Right forelimb (tissue), 1 donor: ENCODE measurements at places on chromosomes 16 and 17.
A peak's percentile ranks its signal among the peaks of the same experiment; 100 is the strongest.

DNA sequence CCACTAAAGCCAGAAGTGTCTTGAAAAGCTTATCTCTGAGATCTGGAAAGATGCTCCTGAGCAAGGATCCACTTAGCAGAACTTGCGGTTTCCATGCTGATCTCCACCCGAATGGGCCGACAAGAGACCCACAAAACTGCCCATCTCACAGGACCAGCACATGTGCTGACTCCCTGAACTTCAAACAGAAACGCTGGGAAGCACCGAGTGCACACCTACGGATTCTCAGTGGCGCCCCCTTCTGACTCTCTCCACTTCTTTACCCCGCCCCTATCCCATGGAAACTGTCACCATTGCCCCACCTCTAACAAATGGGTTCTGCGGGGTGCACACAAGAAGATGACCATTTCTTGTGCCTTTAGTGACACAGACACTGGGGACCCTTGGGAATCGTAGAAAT lies 21.4 kb downstream of the CDRT4 start:
- DNase-seq, result no peak

GRCh38 chr17:73609060-73609459 lies 35.2 kb downstream of the SDK2 start:
- no peak for DNase-seq

- DNase-seq, result peak; percentile 68
Measured at GRCh38 chr17:49963626-49964302, 5.2 kb upstream of the DLX4 start.

- no peak for DNase-seq
Measured at GRCh38 chr17:50519141-50519834, 11.0 kb downstream of the MYCBPAP start.

GRCh38 chr17:1878419-1879121 lies 48.8 kb downstream of the RPA1 start:
- no peak for DNase-seq

GRCh38 chr16:4257646-4258556 lies 14.9 kb downstream of the TFAP4 start:
- no peak for DNase-seq

GRCh38 chr17:21140911-21141310 lies 14.1 kb downstream of the DHRS7B start:
- DNase-seq, result no peak

GRCh38 chr16:69514356-69514755 lies 51.4 kb upstream of the NFAT5 start:
- DNase-seq, result no peak

- peak; percentile 32 for DNase-seq
Measured at GRCh38 chr16:87056551-87056950, 260.6 kb downstream of the C16orf95 start.

DNA sequence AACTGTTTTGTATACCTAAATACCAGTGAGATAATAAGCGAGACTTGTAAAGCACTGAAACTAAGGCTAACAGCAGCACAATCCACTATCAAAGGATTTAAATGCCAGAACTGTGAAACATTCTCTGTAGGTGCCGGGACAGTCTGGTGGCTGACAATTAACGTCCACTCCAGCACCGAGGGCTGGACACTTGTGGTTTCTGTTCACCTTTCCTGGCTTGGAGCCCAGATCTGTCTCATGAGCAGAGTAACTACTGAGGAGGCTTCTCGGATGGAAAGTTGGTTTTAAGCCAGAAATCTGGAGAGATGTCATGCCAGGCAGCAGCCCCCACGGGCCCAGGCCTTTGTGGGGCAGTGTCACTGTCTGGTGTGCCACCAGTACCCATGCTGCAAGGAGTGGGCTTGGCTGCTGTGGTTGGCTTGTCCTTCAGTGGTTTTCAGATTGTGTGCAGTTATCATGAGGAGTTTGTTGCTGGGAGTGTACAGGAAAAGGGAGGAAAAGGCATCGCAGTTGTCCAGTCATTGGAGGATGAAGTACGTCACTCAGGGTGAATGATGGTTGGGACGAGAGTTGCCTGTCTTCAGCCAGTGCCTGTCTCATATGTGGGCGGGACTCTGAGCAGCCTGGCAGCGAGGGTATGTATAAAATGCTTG lies 35.5 kb downstream of the UBN1 start:
- DNase-seq, result no peak

DNA sequence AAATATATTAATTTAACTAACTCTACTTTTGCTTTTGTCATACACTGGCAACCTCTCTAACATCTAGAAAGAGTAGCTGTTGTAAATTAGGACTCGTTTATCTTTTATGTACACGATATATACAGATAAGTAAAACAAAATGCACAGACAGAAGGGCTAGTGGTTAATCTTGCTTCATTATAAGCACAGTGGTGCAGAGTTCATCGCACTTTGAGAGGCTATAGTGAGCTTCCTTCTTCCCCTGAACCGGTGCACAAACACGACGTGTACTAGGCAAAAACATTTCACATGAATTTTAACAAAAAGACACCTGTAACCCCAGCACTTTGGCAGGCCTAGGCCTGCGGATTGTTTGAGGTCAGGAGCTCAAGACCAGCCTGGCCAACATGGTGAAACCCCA lies 10.4 kb upstream of the GOT2 start:
- no peak for DNase-seq
